ENCODE measurements at places on chromosomes 1 and 21.

DNA sequence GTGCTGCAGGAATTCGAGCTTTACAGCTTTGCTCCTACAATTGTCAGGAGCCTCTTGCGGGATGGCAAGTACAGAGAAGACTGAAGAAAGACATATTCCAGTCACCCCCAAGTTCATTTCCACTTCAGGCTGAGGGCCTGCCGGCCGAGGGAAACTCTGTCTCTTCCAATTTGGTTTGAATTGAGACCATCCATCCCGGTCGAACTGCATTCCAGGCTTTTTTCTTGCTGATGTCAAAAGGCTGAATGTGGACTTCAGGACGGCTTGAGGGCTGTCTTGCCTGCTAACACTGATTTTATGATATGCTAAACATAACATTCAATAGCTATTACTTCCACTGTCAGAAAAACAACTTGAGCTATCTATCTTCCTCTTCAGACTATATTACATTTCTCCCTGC lies 79.8 kb upstream of the PLXNA2 start:
- no peak for DNase-seq

DNA sequence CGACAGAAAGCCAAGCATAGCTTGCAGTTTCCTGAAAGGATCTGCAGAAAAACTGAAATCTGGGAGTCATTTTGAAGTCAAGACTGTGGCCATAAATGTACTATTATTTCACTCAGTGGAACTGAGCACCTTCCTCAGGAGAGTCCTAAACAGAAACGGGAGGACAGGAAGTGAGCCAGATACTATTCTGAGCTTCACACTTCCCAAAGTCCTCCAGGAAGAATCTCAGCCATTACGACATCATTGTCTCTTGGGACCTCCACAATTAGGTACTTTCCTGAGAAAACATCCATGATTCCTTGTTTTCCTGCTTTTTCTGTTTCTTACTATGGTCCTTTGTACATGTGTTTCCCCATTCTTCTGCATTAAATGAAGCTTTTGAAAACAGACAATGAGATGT lies 299.2 kb upstream of the USP25 start:
- DNase-seq = no peak

- no peak for DNase-seq
These were observed 12.3 kb downstream of the SLC9C2 start for GRCh38 chr1:173590557-173590956.

- no peak for DNase-seq
These were observed 51.7 kb upstream of the POU3F1 start for GRCh38 chr1:38098101-38098847.

- no peak for DNase-seq
These were observed 229.3 kb downstream of the CAMTA1 start for GRCh38 chr1:7014640-7014930.

DNA sequence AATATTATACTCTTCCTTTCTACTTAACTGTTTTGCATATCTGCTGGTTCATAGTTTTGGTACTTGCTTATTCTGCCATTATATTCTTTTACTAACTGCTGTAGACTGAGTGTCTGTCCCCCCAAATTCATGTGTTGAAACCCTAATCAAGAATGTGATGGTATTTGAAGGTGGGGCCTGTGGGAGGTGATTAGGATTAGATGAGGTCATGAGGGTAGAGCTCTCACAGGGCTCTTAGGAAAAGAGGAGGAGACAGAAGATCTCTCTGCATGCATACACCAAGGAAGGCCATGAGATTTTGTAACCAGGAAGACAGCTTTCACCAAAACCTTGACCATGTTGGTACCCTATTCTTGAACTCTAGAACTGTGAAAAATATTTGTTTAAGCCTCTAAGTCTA lies 354.1 kb upstream of the B3GALT2 start:
- DNase-seq = no peak

All from AG04450 (cell line).